ENCODE measurements at places on chromosomes 12 and 14.
A peak's percentile ranks its signal among the peaks of the same experiment; 100 is the strongest.

DNA sequence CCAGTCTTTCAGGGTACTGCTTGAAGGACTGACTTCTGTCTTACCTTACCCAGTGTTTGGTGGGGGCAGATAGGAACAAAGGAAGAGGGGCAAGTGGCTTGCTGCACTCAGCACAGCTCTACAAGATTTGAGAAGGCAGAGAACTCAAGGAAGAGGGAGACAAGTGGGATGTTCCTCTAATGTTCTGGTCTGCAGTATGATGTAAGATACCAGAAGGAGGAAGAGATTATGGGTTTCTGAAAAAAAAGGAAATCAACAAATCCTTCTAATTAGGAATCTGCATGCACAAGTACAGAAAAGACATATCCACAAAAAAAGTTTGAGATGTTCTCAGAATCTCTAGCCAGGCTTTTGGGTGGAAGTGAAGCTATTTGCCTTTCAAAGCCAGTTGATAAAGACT lies 37.1 kb downstream of the USP15 start:
- DNase-seq: no peak

GRCh38 chr12:6458281-6459003 lies 6.6 kb downstream of the TAPBPL start:
- no peak for DNase-seq

DNA sequence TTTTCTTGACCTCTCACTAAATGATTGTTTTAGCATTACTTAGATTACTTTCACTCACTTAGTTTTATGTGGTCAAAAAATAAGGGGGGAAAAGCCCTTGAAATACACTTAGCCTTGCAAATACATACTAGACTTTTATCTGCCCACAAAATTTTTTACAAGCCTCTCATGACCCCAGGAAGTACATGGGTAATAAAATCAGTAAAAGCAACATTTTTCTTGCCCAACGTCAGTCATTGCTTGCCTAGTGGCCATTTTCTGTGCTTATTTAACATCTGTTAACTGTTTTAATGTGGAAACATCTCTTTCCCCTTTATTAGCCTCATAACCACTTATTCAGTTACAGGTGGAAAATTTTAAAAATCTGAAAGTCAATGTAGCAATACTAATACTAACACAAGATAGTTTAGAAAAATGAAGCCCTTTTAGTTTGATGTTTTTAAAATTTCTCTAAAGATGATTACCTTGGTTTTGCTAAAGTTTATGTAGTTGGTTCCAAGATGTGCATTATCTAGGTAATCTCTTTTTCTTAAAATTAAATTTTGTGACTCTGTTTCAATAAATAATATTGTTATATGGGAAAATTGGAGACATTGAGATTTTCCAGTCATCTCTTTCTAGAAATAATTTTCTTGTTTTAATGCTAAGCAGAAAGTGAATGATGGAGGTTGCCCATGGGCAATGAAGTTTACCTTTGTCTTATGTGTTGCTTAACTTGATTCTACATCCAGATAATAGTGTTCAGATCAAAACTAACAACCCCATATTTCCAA lies 175.5 kb downstream of the TMTC2 start:
- no peak for DNase-seq

GRCh38 chr14:84770030-84770429 lies 759.9 kb upstream of the FLRT2 start:
- DNase-seq: no peak

DNA sequence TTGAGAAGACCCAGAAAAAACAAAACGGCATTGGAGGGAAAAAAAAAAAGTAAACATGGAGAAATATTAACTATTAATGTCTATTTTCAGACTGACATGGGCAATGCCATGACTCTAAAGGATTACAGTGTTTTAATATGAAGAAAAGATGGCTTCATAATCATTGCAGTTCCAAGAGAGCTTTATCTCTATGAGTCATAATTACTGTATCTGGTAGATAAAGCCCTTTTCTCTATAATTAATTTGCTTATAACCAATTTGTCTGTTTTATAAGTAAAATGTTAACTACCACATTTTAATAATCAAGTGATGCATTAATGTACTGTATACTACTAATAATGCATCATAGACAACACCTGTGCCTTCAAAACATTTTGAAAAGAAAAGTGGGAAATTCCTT lies 59.7 kb downstream of the CLIP1 start:
- DNase-seq: no peak

GRCh38 chr12:131093604-131093955 lies 139.9 kb downstream of the ADGRD1 start:
- no peak for DNase-seq

DNA sequence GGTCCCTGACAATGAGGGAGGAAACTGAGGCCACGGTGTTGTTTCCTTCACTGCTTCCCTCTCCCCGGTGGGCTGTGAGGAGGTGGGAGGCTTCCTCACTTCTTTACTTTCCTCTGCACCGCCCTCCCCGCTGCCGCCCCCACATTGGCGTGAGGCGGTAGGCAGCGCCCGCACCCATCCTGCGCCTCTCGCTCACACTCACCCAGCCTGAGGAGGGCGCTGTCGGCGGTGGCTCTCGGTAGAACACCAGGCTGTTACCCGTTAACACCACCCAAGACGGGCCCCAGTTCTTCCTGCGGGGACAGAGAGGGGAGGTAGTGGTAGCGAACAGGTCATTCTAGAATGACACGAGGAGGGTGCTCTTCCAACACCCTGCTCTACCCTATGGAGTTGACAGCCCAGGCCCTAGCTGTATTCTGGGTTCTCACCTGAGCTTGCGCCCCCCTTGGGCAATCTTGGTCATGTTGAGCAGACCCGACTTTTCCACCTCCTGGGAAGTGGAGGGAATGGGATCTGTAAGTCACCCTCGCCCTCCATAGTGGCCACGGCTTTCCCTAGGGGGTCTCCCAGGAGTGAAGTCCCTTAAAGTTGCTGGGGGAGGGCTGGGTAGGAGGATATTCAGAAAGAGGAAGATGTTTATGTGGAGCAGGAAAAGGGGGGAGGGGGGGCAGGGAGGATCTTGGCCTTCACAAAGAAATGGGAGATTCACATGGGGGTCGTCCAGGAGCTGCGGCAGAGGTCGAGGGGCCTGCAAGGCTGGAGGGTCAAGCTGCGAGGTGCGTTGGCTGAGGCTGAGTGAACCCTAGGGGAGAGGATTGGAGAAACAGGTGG lies 3.3 kb downstream of the ARHGAP9 start:
- DNase-seq: peak; percentile 44

DNA sequence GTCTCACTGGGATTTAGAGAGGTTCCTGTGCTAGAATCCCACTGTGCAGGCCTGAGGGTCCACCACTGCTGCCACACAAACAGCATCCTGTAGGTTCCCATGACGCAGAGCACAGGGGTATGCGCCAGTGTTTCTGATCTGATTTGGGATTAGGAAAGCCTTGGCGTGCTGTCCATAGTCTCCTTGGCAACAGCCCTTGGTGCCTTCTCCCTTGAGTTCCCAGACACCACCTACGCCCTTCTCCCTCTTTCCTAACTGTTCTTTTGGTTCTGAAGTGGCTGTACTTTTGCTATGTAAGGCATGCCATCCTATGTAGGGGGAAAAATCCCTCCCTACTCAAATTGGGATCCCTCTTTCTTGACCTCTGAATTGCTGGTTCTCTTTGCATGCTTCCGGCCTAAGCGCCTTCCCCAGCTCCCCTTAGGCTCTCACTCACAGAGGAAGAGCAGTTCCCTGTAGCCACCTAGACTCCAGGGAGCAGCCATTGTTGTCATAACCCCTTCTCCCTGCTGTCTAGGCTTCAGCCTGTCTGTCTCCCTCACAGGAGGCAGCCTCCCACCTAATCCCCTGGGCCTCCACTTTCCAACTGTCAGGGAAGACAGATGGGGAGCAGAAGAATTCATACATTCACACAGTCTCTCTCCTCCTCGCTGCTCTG lies 14.8 kb upstream of the RIC8B start:
- DNase-seq: no peak

GRCh38 chr12:24561882-24562770 lies 386.8 kb downstream of the BCAT1 start:
- DNase-seq: no peak

DNA sequence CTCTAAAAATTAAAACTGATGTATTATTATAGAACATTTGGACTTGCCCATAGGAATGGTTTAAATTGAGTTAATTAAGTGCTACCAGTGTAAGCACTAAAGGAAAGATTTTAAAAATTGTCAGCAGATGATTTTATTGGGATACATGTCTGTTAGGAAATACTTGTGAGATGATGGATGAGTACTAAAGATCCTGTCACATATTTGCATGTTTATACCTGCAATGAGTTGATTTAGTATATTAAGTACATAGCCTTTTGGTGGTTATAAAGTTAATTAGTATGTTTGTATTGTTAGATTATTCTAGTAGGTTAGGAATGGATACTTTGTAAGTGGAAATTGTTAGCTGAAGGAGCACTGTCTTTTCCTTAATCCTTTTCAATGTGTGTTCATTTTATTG lies 67.2 kb downstream of the CCDC91 start:
- no peak for DNase-seq

GRCh38 chr14:104219731-104220214 lies 81.4 kb downstream of the KIF26A start:
- no peak for DNase-seq

- DNase-seq: peak; percentile 62
These were observed 21.3 kb upstream of the CD27 start for GRCh38 chr12:6423267-6424007.

- no peak for DNase-seq
These were observed 151.8 kb downstream of the TBX5 start for GRCh38 chr12:114253976-114254778.

GRCh38 chr12:120532701-120533238 lies 1.4 kb upstream of the RNF10 start:
- no peak for DNase-seq

GRCh38 chr12:69987579-69988091 lies 162.6 kb downstream of the MYRFL start:
- no peak for DNase-seq

DNA sequence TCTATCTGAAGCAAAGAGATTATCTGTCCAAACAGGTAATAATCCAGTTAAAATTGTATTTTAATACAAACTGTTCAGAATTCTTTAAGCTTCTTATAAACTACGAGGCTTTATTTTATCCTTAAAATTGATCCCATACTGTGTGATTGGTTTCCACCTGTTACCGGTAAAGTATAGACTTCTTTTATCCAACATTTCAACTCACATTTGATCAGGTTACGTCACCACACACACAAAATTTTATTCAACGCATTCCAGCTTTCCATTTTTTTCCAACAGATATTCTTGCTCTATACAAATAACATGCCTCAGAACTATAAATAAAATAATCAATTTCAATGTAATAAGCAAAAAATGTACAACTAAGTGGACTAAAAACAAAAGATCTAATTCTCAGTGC lies 4.5 kb downstream of the NOVA1 start:
- no peak for DNase-seq

- no peak for DNase-seq
These were observed 54.3 kb upstream of the TMCC3 start for GRCh38 chr12:94704452-94705306.

DNA sequence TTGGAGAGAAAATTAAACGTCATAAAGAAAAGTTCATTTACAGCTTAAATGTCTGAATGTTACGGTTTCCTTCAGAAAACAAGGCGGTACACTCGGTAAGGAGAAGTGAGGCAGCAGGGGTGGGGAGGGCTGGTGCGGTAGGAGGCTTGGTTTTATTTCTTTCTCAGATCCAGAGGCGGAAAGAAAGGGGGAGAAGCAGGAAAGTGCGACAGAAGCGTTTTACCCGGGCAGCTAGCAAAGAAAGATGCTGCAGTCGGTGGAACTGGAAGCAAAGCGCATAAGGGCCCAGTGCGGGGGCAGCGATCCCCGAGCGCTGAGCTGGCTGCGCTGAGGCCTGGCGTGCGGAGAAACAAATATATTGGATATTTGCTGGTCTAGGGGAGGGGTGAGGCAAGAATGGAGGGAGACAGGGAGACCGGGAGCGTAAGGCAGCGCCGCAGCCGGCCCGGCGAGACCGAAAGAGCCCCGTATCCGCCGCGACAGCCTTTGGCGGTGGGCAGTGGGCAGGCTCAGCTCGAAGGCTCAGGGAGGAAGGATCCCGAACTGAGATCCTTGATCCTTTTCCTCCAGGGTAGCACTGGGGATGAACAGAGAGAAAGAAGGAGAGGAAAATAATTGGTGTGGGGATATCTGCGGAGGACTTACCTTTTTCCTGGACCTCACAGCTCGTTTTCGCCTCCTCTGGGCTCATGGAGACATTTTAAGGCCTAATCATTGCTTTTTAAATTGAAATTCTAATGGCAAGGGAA lies 6.4 kb upstream of the HOXC11 start:
- DNase-seq: no peak

DNA sequence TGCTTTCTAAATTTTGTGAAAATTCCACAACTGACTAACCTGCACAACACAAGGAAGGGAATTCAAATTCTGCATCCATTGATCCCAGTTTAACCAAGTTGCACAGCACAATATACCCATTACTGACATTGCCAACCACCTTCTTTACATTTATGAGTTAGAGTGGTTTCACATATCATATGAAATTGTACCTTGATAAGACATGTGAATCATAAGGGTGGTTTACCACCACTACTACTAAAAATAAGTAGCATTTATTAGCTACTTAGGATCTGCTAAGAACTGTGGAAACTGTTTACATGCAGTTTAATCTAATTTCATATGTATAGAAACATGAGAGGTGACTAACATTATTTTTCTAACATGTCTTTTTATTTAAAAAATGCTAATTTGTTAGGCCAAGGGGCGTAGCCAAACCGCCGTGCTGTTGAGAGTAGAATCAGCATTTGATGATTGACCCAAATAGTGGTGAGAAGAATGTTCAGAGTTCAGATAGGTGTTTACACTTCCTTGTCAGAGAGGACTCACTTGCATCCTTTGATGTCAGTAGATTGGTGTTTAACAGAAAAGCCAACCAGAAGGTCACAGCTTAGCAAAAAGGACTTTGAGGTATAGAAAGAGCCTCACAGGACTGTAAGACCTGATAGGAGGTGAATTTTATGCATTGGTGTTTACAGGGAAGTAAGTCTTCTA lies 56.2 kb downstream of the LRFN5 start:
- no peak for DNase-seq

- DNase-seq: no peak
These were observed 53.1 kb downstream of the SLC6A12 start for GRCh38 chr12:160858-161257.

GRCh38 chr12:12686925-12687324 lies 9.1 kb downstream of the GPR19 start:
- DNase-seq: no peak

DNA sequence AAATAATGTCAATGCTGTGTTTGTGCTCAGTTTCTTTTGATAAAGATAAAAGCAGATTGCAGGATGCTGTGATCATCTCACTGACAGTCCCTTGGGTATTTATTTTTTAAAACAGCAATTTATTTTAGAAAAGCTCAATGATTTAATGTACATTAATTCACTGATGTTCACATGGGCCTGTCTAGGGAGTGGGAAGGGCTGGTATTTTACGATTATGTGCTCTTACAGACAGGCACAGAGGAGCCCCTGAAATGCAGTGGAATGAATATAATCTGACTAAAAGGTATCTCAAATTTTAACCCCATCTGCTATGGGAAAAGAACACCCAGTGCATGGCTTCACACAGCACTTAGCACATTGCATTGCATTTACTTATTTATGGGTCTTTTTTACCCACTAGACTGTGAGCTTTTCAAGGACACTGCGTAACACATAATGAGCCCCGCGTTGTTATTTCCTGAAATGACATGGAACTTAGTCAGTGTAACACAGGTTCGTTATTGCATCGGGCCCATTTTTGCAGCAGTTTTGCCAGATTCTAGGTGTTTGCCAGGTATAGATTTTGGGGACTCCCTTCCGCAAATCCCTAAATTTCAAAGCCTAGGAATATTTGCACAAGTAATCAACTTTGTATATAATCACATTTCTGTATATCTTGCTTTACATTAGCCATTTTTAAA lies 425.3 kb upstream of the FBXO33 start:
- DNase-seq: no peak

GRCh38 chr12:52316701-52317100 lies 4.5 kb downstream of the KRT83 start:
- no peak for DNase-seq

GRCh38 chr14:92613008-92613658 lies 99.6 kb downstream of the RIN3 start:
- peak; percentile 50 for DNase-seq

Data from T-helper 9 cell (primary cell).